Pericardium fibroblast (primary cell): ENCODE measurements at places on chromosomes 2 and 18. TPM values are rescaled to one million over a fixed set of nuclear protein-coding genes. Genes with fewer than 3 reads are reported as not detected.

SRD5A2 gene
- total RNA-seq: not detected in 2 replicates

LRRC30 gene
- total RNA-seq: not detected in 2 replicates

IGFBP2 gene
- 184 and 264 TPM in 2 replicates for total RNA-seq

FOXD4L1 gene
- total RNA-seq: not detected in 2 replicates

GPBAR1 gene
- 0.47 TPM in 1 of 2 replicates, not detected in the other for total RNA-seq

MLPH gene
- total RNA-seq: 11.7 and 23.2 TPM in 2 replicates

POLE4 gene
- total RNA-seq: 28.7 and 63.0 TPM in 2 replicates

CDKL4 gene
- total RNA-seq: 0.58 TPM in 1 of 2 replicates, not detected in the other

EMX1 gene
- total RNA-seq: not detected in 2 replicates

LMAN2L gene
- total RNA-seq: 13.0 and 19.4 TPM in 2 replicates

NXPH2 gene
- 0.23 TPM in 1 of 2 replicates, not detected in the other for total RNA-seq

ANKRD30B gene
- not detected in 2 replicates for total RNA-seq

PFN4 gene
- 0.68 TPM in 1 of 2 replicates, not detected in the other for total RNA-seq

RBM44 gene
- not detected in 2 replicates for total RNA-seq

COBLL1 gene
- total RNA-seq: 3.7 and 5.4 TPM in 2 replicates

HAAO gene
- total RNA-seq: 0.70 TPM in 1 of 2 replicates, not detected in the other

LRP2 gene
- under 0.01 TPM in 1 of 2 replicates, not detected in the other for total RNA-seq

TEX261 gene
- 28.8 and 38.5 TPM in 2 replicates for total RNA-seq

SERPINB10 gene
- 5.4 TPM in 1 of 2 replicates, not detected in the other for total RNA-seq

AQP12A gene
- total RNA-seq: not detected in 2 replicates

SPHKAP gene
- total RNA-seq: not detected in 2 replicates

GALNT3 gene
- total RNA-seq: 0.09 TPM in 1 of 2 replicates, not detected in the other

MTX2 gene
- total RNA-seq: 30.9 and 37.3 TPM in 2 replicates

SP140 gene
- total RNA-seq: not detected in 2 replicates

WNT6 gene
- not detected in 2 replicates for total RNA-seq

TUBA3D gene
- total RNA-seq: not detected in 2 replicates

LCT gene
- total RNA-seq: not detected in 2 replicates

ZNF385B gene
- not detected in 2 replicates for total RNA-seq

CTAGE1 gene
- under 0.01 TPM in 1 of 2 replicates, not detected in the other for total RNA-seq

PLA2R1 gene
- 3.1 and 15.4 TPM in 2 replicates for total RNA-seq
